ENCODE measurements at places on chromosomes 3 and 15.

DNA sequence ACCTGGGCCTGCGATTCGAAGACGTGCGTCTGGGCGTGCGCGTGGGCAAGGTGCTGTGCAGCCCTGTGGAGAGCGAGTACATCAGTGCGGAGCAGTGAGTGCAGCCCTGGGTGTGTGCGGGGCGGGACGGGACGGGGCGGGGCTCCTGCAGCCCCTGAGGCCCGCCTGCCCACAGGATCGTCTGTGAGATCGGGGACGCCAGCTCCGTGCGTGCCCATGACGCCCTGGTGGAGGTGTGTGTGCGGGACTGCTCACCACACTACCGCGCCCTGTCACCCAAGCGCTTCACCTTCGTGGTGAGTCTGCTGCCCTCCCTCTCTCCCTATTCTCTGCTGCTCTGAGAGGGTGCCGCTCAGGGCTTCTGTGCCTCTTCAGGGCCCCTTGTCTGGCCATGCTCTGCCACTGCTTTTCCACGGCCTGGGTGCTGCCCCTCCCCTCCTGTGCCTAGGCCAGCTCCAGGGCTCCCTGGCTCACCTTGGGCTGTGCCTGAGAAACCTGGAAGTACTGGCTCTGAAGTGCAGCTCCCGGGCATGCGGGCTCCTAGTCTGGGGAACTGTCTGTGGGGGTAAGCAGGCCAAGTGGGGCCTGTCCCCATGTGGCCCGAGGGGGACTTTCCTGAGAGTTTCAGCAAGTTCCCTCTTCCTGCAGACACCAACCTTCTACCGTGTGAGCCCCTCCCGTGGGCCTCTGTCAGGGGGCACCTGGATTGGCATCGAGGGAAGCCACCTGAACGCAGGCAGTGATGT, 31.8 kb downstream of the PLXNA1 start:
- no peak for DNase-seq

DNA sequence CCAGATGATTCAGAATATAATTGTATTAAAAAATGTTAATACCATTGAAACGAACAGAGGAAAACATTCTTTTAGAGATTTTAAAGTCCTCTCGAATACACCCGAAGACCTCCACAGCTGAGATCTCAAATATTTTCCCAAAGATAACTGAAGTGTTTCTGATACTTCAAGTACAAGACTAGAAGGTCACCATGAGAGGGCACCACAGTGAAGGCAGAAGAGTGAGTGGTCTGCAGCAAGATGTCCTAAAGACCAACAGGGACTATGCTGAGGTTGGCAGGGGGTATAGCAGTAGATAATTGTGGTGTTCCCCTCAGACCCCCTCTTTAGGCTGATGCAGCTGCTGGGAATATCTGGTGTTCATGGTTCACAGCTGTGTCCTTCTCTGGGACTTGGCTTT, 156.5 kb downstream of the PDCD6IP start:
- DNase-seq: no peak

DNA sequence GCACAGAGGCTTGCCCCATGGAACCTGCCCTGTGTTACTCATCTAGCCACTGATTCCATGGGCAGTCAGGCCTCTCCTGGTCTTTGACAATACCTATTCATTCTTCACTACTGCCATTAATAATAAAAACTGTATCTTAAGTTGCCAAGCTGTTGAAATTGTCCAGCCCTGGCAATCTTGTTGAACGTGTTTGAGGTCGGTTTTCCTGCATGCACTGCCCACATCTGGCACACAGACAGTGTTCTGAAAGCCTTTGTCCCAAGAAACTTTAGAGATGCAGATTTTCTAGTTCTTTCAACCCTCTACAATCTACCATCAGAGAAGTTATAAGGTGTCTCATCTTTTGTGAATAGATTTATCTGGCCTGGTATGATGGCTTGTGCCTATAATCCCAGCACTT, 567.2 kb upstream of the NECTIN3 start:
- no peak for DNase-seq

- DNase-seq: no peak
These were observed 346.8 kb downstream of the CNTN3 start for GRCh38 chr3:74267588-74268184.

DNA sequence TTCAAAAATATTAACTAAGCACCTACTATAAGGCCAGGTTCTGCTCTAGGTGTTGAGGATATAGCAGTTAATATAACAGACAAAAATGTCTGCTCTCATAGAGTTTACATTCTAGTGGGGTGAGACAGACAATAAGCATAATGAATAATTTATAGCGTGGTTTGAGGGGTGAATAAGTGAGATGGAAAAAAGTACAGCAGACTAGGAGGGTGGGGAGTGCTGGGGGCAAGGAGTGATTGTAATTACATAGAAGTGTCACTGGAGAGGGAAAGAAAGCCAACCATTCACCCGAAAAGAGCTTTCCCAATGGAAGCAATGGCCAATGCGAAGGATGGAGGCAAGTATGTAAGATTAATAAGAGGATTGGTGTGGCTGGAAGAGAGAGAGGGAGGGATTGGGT, 552.9 kb upstream of the KCNMB2 start:
- DNase-seq: no peak
